ENCODE measurements at places on chromosomes 12 and 14.
A peak's percentile ranks its signal among the peaks of the same experiment; 100 is the strongest.

DNA sequence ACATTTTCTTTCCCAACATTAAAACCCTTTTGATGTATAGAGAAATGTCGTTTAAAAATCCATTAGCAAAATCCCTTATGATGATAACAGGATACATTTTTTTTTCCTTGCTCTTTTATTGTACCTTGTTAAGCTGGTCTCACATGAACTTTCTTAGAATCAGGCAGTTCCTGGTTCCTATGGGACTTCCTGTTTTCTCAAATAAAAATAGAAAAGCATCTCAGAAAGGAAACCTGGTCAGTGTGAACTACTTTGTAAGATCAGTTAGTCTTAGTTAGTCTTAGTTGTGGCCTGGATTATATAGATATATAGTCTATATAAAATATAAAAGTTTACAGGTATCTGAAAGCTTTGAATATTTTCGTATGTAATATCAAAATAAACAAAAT, 40.3 kb downstream of the LEMD3 start:
- no peak for DNase-seq

- no peak for DNase-seq
Measured at GRCh38 chr14:73452341-73453186, 5.8 kb downstream of the NUMB start.

DNA sequence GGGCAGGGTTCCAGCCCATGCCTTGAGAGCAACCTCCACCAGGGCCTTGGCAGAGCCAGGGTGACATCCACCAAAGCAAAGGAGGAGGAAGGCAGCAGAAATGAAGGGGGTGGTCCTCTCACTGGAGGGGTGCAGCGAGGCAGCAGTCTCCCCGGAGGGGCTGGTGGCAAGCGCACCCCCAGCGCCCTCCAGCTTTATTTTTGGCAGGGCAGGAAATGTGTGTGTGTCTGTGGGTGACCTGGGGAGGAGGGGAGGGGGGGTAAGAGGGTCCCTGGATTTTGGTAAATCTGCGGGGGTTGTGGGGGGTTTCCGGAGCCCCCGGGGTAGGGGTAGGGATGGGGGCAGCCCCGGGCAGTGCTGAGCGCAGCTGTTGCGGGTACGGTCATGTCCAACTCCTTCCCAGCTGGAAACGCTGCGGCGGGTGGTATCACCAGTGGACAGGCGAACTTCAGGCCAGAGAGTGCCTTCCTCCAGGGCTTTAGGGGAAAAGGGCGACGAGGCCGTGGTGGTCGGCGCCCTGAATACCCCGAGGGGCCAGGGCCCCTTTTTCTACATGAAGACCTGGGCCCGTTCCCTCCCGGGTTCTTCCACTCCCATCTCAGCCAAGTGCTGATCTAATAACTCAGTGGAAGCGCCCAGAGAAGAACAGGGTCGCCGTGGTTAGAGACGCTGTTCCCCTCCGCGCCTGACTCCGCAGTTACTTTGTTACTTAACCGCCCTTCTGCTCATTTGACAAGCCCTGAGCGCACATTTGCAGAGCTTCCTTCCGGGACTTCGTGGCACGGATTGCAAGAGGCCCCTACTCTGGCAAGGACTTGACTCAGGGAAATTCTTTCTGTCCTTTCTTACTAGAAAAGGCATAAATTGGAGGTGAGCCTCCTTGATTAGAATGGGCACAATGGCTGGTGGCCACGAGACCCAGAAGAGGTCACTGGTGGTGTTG, 55.2 kb downstream of the FOS start:
- peak; percentile 30 for DNase-seq

DNA sequence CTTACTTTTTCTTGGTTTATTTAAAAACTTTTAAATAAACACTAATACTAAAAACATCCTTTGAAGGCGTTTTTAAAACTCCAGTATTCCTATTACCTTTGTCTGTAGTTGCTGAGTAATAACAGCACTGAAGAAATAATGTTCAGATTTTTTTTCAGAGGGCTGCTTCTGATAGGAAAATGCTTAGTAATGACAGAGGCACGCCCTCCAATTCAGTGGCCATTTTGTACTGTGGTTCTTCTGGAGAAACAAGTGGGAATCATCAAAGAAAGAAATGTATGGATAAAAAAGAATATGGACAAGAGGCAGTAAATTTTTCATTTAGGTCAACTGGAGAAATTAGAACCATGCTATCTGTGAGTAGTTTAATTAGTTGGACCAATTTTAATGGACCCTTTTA, 13.6 kb downstream of the VEZT start:
- DNase-seq = no peak

DNA sequence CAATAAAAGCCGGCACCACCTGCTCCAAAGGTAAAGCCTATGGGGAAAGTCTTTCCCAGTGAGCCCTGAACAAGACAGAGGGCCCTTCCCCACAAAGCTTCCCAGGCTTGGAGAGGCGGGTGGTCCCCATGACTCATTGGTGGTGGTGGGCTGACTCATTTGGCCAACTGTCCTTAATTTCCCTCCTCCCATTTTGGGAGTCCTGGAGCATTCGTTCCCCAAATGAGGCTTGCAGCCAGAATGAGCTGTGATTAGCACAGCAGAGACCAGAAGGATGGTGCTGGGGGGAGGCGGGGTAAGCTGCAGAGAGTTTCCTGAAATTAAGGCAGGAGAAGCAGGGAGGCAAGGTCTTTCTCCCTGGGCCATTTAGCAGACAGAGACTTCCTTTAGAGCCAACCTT, 241.7 kb downstream of the DPF3 start:
- DNase-seq = no peak
